ENCODE measurements at places on chromosomes 16 and 17. TPM values are rescaled to one million over a fixed set of nuclear protein-coding genes. Genes with fewer than 3 reads are reported as not detected.

DNA sequence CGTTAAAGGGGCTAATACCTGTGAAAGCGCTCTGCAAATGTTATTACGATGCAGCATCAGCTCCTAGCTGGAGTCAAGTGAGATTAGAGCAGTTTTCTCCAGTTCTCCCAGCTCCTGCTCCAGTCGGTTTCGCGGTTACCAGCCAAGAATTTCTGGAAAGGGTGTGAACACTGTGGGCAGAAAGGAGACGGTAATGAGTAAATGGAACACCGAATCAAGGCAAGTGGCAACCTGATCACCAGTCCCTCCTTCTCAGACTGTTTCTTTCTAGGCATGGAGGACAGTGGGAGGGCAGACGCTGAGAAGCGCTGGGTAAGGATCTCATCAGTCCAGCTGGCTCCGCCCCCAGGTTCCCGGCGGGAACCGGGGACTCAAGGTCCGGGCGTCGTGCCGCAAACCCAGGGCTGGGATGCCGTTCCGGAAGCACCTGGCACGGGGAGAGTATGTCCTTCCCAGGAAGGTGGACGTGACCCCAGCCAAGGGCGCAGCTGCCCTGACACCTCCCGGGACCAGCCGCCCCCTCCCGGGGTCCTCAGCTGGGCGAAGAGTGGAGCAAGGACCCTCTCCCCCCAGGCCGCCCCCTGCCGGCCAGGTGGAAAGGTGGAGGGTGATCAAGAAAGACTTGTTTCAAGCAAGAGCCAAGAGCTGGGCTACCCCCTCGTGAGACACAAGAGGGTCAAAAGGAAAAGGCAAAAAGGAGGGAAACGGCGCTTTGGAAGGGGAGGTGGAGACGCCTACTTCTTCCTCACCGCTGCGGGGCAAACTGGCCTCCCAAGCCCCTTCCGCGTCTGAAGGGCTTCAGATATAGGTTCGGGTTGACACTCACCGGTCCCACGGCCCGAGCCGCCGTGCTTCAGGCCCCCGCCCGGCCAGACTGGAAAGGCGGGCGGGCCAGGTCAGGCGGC lies 481 bp downstream of the MYO19 start:
- no peaks in the 10 kb centered on the region for H3K36me3 ChIP-seq
- H3K27me3 ChIP-seq = no peaks in the 10 kb centered on the region
- peaks cover 5% of the 10 kb centered on the region for H3K4me1 ChIP-seq
- peak; percentile 78 for DNase-seq
- H3K4me3 ChIP-seq = peak overlapping the region; percentile 55
- H3K27ac ChIP-seq = peak overlapping the region; percentile 95

GRCh38 chr17:67392111-67392510 lies 15.0 kb downstream of the PITPNC1 start:
- no peak overlapping the region for H3K27ac ChIP-seq
- peaks cover 19% of the 10 kb centered on the region for H3K4me1 ChIP-seq
- H3K36me3 ChIP-seq = no peaks in the 10 kb centered on the region
- H3K4me3 ChIP-seq = no peak overlapping the region
- H3K27me3 ChIP-seq = no peaks in the 10 kb centered on the region
- DNase-seq = no peak

DNA sequence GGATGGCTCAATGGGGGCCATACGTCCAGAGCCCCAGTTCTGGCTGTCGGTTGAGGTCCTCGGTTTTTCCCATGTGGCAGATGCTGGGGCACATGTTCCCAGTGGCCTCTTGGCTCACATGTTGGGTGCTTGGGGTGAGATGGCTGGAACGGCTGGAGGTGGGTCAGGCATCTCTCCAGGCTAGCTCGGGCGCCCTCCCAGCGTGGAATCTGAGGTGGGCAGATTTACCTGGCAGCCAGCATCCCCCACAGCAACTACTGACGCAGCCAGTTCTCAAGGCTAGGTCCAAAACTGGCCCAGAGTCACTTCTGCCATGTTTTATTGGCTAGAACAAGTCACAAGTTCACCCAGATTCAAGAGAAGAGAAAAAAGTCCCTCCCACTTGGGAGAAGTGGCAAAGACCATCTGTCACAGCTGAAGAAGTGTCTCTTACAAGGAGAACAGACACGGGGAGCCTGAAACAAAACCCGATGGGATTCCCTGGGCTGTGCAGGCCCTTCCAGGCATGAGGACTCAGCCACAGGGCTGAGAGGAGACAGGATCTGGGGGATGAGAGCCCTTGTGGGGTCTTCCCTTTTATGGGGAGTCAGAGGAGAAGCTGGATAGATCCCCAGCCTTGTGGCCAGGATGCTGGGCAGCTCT lies 15.2 kb downstream of the ACE start:
- no peaks in the 10 kb centered on the region for H3K27me3 ChIP-seq
- H3K4me3 ChIP-seq = no peak overlapping the region
- no peaks in the 10 kb centered on the region for H3K4me1 ChIP-seq
- no peak for DNase-seq
- H3K27ac ChIP-seq = no peak overlapping the region

- H3K4me3 ChIP-seq = no peak overlapping the region
- no peak overlapping the region for H3K27ac ChIP-seq
- no peaks in the 10 kb centered on the region for H3K36me3 ChIP-seq
- H3K4me1 ChIP-seq = no peaks in the 10 kb centered on the region
- DNase-seq = no peak
- H3K27me3 ChIP-seq = no peaks in the 10 kb centered on the region
These were observed 9.5 kb downstream of the CD300LB start for GRCh38 chr17:74521701-74522201.

DNA sequence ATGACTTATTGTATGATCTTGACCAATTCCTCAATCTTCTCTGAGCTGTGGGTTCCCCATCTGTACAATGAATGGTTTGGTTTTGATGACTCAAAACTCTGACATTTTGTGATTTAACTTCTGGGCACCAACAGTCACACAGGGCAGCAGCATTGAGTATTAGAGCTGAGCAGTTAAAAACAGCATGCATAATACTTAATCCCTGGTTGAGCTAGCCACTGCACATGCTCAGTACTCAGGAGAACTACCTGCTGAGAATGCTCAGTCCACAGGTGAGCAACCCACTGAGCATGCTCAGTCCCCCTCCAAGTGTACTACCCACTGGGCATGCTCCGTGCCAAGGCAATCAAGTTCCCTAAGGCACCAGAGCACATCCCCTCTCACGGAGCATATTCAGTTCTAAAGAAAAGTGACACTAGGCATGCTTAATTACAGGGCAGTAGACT lies 68.7 kb downstream of the AIPL1 start:
- no peaks in the 10 kb centered on the region for H3K36me3 ChIP-seq
- no peaks in the 10 kb centered on the region for H3K4me1 ChIP-seq
- no peak overlapping the region for H3K27ac ChIP-seq

HS3ST3B1 gene
- total RNA-seq = 2.8 TPM

GRCh38 chr17:27535975-27536374 lies 79.7 kb downstream of the KSR1 start:
- H3K4me1 ChIP-seq = peaks cover 66% of the 10 kb centered on the region
- no peak for DNase-seq
- no peaks in the 10 kb centered on the region for H3K27me3 ChIP-seq
- peak overlapping the region; percentile 74 for H3K27ac ChIP-seq

DNA sequence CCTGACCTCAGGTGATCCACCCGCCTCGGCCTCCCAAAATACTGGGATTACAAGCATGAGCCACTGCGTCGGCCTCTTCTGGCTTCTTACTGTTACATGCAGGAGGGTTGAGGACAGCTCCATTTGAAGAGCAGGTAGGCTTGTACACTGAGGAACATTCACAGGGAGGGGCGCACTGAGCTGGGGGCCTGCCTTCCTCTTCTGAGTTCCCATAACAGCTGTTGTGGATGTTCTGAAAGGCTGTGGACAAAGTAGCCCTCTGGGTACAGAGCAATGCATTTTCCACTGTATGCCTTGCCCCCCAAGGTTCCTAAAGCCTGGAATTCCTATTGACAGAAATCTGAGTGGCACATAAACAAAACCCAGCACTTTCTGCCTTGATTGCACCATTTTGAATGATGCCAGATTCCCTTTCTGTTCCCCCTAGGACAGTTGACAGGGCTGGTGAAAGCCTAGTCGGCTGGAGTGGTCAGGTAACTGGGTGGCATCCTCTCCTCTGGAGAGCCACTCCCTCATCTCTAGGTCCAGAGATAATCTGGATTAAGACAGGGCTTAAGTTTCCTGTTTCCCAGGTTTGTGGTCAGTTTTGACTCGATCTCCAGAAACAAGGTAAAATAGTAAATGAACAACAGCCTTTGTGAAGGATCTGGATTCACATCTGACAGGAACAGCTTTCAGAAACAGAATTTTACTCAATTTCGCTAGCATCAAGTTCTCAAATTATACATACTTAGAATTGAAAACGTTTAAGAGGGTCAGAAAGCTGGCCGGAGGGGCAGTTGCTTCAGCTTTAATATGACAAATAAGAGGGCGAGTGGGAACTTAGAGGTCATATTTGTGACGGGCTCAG lies 1.3 kb upstream of the CDK5R1 start:
- DNase-seq = no peak
- peaks cover 16% of the 10 kb centered on the region for H3K36me3 ChIP-seq
- peaks cover 7% of the 10 kb centered on the region for H3K4me1 ChIP-seq
- H3K27ac ChIP-seq = peak overlapping the region; percentile 54

KREMEN2 gene
- not detected for total RNA-seq
